HS-27A (cell line): ENCODE measurements at places on chromosomes 1 and 21.

- DNase-seq = no peak
Observed at GRCh38 chr1:22321917-22322316, 129.7 kb upstream of the ZBTB40 start.

GRCh38 chr1:234154320-234155251, 218.7 kb upstream of the COA6 start:
- no peak for DNase-seq

- peak; percentile 46 for DNase-seq
Observed at GRCh38 chr1:109650609-109651008, 5.3 kb upstream of the GSTM4 start.

DNA sequence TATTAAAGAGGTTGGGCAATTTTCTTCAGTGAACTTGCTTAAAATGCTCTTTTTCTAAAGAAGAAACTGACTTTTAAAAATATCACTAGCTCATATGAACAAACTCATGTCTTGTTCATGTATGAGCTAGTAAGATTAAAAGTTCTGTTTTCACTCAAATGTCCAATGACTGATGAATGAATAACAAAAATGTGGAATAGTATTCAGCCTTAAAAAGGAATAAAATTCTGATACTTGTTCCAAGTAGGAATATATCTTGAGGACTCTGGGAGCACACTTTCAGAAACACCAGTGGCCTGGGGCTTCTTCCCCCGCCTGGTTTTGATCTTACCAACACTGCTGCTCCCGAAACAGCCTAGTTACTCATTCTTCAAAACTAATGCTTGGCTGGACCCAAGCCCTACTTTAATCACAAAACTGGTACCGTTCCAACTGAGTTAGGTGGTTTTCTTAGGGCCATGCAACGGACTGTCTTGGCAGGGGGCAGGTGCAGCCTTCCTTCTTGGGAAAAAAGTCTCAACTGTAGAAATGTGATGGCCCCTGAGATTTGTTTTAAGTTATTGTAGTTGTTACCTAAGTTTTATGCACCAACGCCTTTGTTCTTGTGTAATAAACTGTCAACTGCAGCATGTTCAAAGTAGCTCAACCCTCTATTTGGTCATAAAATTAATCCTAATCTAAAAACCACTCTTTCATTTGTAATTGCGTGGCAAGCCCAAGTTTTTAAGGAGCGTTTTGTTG, 116.0 kb downstream of the ETS2 start:
- no peak for DNase-seq

GRCh38 chr1:108016451-108016920, 51.5 kb upstream of the VAV3 start:
- DNase-seq = peak; percentile 14

- DNase-seq = no peak
Observed at GRCh38 chr1:100612540-100612939, 74.6 kb downstream of the GPR88 start.
